NCI-H69 (cell line): ENCODE measurements at places on chromosomes 1 and 21.
A peak's percentile ranks its signal among the peaks of the same experiment; 100 is the strongest.

GRCh38 chr1:51818487-51818886, 60.0 kb downstream of the NRDC start:
- no peak for DNase-seq

DNA sequence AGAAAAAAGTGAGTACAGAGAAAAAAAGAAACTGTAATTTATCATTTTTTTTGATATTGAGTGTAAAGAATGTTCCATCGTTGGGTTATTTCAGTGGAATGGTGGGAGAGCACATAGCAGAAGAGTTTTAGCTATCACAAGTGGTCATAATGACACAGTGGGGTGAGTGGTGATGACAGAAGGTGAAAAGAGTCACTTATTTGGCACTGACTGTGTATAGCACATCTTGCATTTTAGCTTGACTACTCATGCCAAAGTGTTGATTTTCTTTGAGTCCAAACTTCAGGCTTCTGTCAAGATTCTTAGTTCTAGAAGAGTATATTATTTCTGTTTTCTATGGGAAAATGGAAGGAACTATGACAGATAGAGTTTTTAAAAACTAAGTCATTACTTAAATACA, 261.2 kb downstream of the GRIK1 start:
- DNase-seq: no peak

- DNase-seq: no peak
Measured at GRCh38 chr1:15336866-15337265, 72.8 kb upstream of the EFHD2 start.

- peak; percentile 71 for DNase-seq
Measured at GRCh38 chr21:34243562-34243961, 120.2 kb upstream of the KCNE2 start.
